ENCODE measurements at places on chromosomes 13 and 19. TPM values are rescaled to one million over a fixed set of nuclear protein-coding genes. Genes with fewer than 3 reads are reported as not detected.

PLPPR2 gene
- 33.9 TPM for total RNA-seq

ZNF439 gene
- 8.5 TPM for total RNA-seq

SHC2 gene
- total RNA-seq, result 83.4 TPM

ACP7 gene
- not detected for total RNA-seq

FAM216B gene
- total RNA-seq, result not detected

ZNF614 gene
- total RNA-seq, result 12.7 TPM

CBY2 gene
- total RNA-seq, result 3.4 TPM

TMEM145 gene
- 0.85 TPM for total RNA-seq

GYS1 gene
- 47.3 TPM for total RNA-seq

CD33 gene
- 1.9 TPM for total RNA-seq

DEDD2 gene
- total RNA-seq, result 98.1 TPM

EPSTI1 gene
- 1.7 TPM for total RNA-seq

WDR87 gene
- not detected for total RNA-seq

SMIM44 gene
- not detected for total RNA-seq
